IMR-90 (cell line): ENCODE measurements at places on chromosomes 1 and 21. TPM values are rescaled to one million over a fixed set of nuclear protein-coding genes. Genes with fewer than 3 reads are reported as not detected.

PLD5 gene
- not detected in 2 replicates for total RNA-seq

LDLRAD1 gene
- total RNA-seq: not detected in 2 replicates

RGS16 gene
- 0.18 and 0.28 TPM in 2 replicates for total RNA-seq

KCNE2 gene
- not detected in 2 replicates for total RNA-seq

DNAI4 gene
- 1.6 and 1.7 TPM in 2 replicates for total RNA-seq

CFAP298 gene
- total RNA-seq: 8.1 and 16.1 TPM in 2 replicates

CD52 gene
- total RNA-seq: not detected in 2 replicates

S100A7 gene
- not detected in 2 replicates for total RNA-seq

SLC16A4 gene
- total RNA-seq: 65.2 and 73.0 TPM in 2 replicates

FCRL5 gene
- not detected in 2 replicates for total RNA-seq

LMX1A gene
- not detected in 2 replicates for total RNA-seq

HSD3B2 gene
- not detected in 2 replicates for total RNA-seq

KCNK2 gene
- total RNA-seq: 86.9 TPM in 2 replicates

KCNAB2 gene
- 1.1 and 1.3 TPM in 2 replicates for total RNA-seq

DNASE2B gene
- total RNA-seq: not detected in 2 replicates

TMEM69 gene
- total RNA-seq: 14.2 and 19.9 TPM in 2 replicates

ANKRD34A gene
- total RNA-seq: 0.56 and 0.90 TPM in 2 replicates

HSD3B1 gene
- not detected in 2 replicates for total RNA-seq

HMGN2 gene
- 367 and 481 TPM in 2 replicates for total RNA-seq

VWA5B1 gene
- total RNA-seq: not detected in 2 replicates

DPYD gene
- 47.3 and 58.3 TPM in 2 replicates for total RNA-seq

DVL1 gene
- 27.2 and 27.5 TPM in 2 replicates for total RNA-seq

RORC gene
- total RNA-seq: not detected in 2 replicates

BLZF1 gene
- 24.2 and 38.9 TPM in 2 replicates for total RNA-seq

DNALI1 gene
- 8.1 and 9.1 TPM in 2 replicates for total RNA-seq

FAM89A gene
- 6.8 and 7.5 TPM in 2 replicates for total RNA-seq

ZNF684 gene
- 4.1 and 5.0 TPM in 2 replicates for total RNA-seq

ETV3L gene
- not detected in 2 replicates for total RNA-seq

THEM5 gene
- not detected in 2 replicates for total RNA-seq

GJA8 gene
- total RNA-seq: not detected in 2 replicates

ADAMTS4 gene
- 0.28 and 0.72 TPM in 2 replicates for total RNA-seq

MRPS15 gene
- 46.1 and 64.7 TPM in 2 replicates for total RNA-seq

PRELP gene
- under 0.01 TPM in 1 of 2 replicates, not detected in the other for total RNA-seq

CRP gene
- total RNA-seq: not detected in 2 replicates

NGF gene
- 8.3 and 12.5 TPM in 2 replicates for total RNA-seq

SPATA45 gene
- not detected in 2 replicates for total RNA-seq

TRPM2 gene
- total RNA-seq: not detected in 2 replicates
